ENCODE measurements at places on chromosomes 2 and 18.

DNA sequence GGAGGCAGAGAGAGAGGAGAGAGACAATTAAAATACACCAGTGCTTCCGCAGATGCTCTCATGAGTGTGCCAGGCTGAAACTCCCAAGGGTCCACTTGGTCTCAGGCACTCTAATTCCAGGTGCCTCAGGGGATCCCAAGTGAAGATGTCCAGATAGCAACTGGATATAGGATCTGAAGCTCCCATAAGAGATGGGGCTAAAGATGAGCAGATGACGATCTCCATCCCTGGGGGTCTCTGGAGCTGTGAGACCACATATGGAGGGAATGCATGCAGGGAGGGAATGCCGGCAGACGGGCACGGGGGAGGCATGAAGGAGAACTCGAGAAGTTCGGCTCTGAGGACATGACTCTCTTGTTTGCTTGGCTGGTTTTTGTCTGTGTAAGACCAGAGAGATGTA is 223.7 kb upstream of the RAB6C start:
- DNase-seq, result no peak

GRCh38 chr2:229849073-229849472 is 72.7 kb downstream of the TRIP12 start:
- no peak for DNase-seq

- peak; percentile 1 for DNase-seq
Measured at GRCh38 chr18:44458777-44459176, 221.9 kb upstream of the SETBP1 start.

DNA sequence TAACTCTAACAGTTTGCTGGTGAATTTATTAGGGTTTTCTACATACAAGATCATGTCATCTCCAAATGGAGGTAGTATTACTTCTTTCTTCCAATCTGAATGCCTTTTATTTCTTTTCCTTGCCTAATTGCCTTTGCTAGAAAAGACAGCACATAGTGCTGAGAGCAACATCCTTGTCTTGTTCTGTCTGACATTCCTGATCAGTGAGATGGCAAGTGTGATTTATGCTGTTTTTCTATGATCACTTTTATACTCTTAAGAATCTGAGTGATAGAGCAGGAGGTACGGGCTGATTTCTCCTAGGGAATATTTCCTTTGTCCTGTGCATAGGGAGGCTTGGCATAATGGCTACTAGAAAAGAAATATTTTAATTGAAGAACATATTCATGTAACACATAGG is 17.3 kb downstream of the LYPD6B start:
- no peak for DNase-seq

GRCh38 chr2:234796045-234796591 is 155.7 kb upstream of the SH3BP4 start:
- DNase-seq, result no peak

GRCh38 chr18:29512203-29512602 is 1335.3 kb upstream of the CDH2 start:
- DNase-seq, result no peak

- DNase-seq, result no peak
Measured at GRCh38 chr2:113799375-113799774, 42.9 kb upstream of the SLC35F5 start.

DNA sequence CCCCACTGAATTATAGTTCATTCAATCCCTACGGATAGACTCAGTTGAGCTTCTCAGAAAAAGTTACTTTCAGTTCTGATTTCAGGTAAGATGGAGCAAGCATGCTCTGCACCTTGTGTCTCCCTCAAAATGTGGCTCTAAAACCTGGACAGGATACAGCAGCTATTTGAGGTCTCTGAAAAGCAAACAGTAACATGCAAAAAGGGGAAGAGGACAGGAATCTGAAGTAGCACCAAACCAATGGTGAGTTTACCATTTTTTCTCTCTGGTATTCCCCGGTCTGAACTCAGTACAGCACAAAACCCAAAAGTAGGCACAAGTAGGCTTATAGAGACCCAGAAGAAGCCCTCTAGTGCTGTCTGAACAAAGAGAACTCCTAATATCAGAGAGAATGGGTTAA is 34.1 kb downstream of the LANCL1 start:
- no peak for DNase-seq

- no peak for DNase-seq
Measured at GRCh38 chr2:218039171-218039570, 29.9 kb upstream of the RUFY4 start.

GRCh38 chr2:86281066-86281700 is 56.2 kb downstream of the REEP1 start:
- no peak for DNase-seq

GRCh38 chr2:183035954-183036669 is 2.1 kb downstream of the NCKAP1 start:
- DNase-seq, result no peak

- DNase-seq, result no peak
Measured at GRCh38 chr2:12897181-12897580, 180.4 kb downstream of the TRIB2 start.

- DNase-seq, result peak; percentile 86
Measured at GRCh38 chr2:96898641-96899412, 28.9 kb upstream of the SEMA4C start.

- no peak for DNase-seq
Measured at GRCh38 chr18:24054130-24054529, 39.6 kb downstream of the TTC39C start.

DNA sequence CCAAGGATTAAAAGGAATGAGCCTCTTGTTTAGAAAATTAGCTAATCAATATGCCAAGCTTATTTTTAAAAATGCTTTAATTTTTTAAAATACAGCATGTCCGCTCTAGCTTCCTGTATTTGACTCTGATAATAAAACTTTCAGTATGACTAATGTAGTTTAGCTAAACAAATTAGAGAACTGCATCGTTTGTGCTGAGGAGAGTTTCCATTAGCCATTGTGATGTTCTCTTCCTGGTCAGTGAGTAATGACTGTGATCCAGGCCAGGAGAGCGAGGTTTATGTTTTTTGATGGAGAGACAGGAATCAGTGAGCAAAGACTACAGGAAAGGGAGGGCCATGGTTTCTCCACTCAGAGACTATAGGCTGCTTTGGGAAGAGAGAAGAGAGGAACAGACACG is 237.2 kb upstream of the ETAA1 start:
- no peak for DNase-seq

DNA sequence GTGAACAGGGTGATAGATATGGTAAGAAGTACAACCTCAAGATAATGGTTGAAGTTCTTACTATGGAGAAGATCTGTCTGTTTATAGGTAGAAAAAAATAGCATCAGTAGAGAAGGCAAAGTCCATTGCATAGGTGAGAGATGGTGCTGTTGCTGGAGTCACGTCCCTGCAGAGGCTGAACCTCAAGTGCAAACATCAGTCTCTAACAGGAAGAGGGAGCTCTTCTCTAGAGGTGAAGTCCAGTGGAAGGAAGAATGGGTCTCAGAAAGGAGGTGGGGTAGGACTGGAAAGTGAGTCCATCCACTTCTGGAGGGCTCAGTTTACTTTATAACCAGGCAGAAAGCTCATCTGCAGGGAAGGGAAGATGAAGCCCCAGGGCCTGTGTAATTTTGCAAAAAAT is 337.7 kb downstream of the MEIS1 start:
- no peak for DNase-seq

GRCh38 chr18:41131050-41131449 is 824.0 kb upstream of the PIK3C3 start:
- DNase-seq, result no peak

DNA sequence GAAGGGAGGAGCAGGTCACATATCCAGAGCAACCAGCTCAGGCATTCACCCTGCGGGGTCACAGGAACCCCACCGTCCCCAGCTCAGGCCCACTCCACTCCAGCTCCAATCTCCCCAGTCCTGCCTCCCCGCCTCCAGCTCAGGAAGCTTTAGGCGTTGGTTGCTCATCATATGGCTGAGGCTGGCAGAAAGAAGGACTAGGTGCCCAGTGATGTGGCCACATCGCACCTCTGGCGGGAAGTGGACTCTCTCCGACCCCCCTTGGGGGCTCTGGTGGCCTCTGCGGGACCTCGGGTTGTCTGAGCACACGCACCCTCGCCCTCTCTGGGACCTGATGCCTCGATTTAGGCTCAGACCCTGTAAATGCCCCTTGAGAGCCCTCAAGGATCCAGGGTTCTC is 187.7 kb downstream of the ZFP36L2 start:
- no peak for DNase-seq

GRCh38 chr2:66814916-66815315 is 380.0 kb downstream of the MEIS1 start:
- DNase-seq, result no peak

GRCh38 chr2:9815076-9815475 is 28.2 kb upstream of the TAF1B start:
- no peak for DNase-seq

DNA sequence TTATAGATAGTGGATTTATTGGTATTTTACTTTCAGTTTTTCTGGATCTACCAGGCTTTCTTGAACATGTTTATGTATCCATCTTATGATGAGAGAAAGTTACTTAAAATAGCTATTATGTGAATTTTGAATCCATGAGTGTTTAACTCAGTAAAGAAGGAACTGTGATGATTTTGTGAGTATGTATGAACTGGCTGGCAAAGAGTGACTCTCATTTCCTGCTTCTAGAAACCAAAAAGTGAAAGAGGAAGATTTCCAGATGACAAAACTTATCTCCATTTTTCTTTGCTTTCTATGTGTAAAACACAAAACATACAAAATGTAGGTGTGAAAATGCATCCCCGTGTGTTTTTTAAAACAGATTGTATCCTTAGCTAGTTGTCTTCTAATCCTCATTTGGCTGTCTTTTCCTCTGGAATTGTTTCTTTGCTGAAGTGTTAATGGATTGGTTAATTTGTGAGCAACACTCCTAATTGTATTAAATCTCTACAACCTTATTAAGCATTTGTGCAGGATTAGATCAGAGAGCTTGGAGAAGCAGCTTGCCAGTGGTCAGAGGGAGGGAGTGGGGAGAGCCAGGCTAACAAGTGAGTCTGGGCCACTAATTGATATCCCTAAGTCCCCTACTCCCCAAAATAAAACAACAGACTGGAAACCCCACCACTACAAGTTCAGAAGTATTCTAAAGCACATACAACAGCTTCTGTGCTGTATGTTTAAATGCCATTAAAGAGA is 23.9 kb downstream of the PTPRM start:
- no peak for DNase-seq

GRCh38 chr2:140998017-140998416 is 1132.8 kb downstream of the LRP1B start:
- DNase-seq, result no peak

GRCh38 chr2:205714789-205715720 is 32.8 kb downstream of the NRP2 start:
- no peak for DNase-seq

GRCh38 chr18:12290086-12290485 is 18.0 kb upstream of the TUBB6 start:
- no peak for DNase-seq

- DNase-seq, result no peak
Measured at GRCh38 chr2:85259101-85259590, 68.6 kb downstream of the TGOLN2 start.

DNA sequence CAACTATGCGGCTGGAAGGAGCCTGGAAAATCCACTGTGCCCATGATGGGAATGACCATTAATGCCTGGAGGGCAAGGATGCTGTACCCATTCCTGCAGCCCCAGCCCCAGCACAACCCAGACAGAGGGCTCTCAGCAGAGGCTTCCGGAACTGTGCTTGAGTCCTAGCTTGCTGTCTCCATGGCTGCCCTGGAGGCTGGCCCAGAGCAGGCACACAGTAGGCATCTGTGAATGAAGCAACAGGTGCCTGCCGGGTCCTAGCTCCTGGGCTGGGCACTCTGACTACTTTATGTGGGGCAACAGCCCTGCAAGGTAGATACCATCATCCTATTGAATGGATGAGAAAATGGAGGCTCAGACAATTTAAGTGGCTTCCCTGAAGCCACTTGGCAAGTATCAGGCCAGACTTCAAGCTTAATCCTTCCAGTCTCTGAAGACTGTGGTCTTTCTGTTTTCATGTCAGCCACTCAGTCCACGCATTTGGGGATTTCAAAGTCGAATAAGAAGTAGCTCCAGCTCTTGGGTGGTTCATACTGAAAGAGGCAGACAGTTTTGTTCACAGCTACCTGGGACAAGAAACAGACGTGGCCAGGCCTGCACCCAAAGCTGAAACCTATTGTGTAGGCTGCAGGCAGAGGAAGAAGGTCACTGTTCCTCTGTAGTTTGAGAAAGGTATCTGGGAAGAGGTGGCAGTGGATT is 237.5 kb downstream of the ZBTB7C start:
- no peak for DNase-seq

DNA sequence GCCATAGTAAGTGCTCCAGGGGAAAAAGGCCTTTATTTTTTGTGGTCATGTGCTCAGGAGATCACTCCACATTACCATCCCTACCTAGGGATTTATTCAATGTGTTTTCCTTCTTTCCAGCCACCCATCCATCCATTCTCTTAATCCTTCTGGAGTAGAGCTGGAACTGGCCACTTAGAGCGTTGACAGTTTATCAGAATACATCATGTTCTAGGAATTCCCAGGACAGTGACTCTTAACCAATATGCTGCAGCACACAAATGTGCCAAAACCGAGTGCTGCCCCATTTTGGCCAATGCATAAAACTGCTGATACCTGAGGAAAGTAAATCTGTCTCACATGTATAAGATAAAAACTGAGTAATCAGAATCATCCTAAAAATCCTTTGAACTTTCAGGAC is 63.7 kb downstream of the FARSB start:
- no peak for DNase-seq

- no peak for DNase-seq
Measured at GRCh38 chr2:44051593-44052347, 56.0 kb upstream of the LRPPRC start.

DNA sequence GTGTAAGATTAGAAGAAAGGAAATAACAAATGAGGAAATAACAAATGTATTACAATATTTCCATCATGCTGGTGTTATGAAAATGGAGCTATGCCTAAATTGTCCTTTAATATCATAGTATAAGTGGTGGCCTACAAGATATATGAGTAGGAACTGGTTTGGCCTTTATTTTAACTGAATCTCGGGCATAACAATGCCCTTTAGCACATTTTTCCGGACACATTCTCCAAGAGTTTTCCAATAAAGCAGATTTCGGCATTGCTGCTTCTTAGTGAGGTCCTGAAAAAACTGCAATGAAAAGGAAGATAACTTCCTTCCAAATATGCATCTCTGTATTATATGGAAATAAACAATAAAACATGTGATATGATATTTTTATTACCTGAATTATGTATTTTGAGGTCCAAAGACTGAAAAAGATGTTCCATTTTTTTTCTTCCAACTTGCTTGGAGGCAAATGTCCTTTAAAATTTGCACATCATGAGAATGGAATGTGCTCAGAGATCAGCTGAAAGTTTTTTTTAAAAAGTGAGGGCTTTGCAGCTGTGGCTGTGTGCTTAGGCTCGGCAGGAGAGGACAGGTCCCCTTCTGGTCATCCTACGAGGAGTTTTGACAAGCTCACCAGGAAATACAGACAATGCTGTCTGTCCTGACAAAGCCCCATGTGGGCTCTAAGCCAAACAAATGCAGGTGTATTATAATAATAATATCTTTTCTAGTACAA is 132.3 kb upstream of the RND3 start:
- DNase-seq, result peak; percentile 69

- DNase-seq, result no peak
Measured at GRCh38 chr2:40286721-40287120, 165.2 kb downstream of the SLC8A1 start.

GRCh38 chr2:190126798-190127197 is 64.3 kb upstream of the MSTN start:
- DNase-seq, result no peak

- DNase-seq, result no peak
Measured at GRCh38 chr2:152243761-152244640, 68.4 kb upstream of the STAM2 start.

All from ACHN (cell line).